ENCODE measurements at places on chromosomes 1 and 21.

DNA sequence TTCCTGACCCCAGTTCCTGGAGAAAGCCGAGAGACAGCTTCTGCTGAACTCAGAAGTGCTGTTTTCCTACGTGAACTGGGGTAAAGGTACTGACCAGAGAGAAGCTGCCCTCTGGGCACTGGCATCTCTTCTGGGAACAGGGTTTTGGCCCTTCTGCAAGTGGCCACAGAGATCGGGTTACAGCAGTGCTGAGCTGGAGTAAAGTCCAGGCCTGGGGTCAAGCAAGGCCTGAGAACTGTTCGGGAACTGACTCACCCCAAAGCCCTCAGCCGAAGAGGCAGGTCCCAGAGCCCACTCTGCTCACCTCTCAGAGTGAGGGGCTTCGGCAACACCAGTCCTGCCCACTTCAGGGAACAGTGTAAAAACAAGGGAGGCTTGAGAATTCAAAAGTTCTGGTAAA is 177.2 kb upstream of the RUNX1 start:
- DNase-seq = no peak

- no peak for DNase-seq
Observed at GRCh38 chr21:42918291-42918690, 7.1 kb downstream of the ERVH48-1 start.

GRCh38 chr1:202244841-202245261 is 51.3 kb downstream of the LGR6 start:
- no peak for DNase-seq

- DNase-seq = peak; percentile 8
Observed at GRCh38 chr1:94542088-94542870, 720 bp upstream of the F3 start.

DNA sequence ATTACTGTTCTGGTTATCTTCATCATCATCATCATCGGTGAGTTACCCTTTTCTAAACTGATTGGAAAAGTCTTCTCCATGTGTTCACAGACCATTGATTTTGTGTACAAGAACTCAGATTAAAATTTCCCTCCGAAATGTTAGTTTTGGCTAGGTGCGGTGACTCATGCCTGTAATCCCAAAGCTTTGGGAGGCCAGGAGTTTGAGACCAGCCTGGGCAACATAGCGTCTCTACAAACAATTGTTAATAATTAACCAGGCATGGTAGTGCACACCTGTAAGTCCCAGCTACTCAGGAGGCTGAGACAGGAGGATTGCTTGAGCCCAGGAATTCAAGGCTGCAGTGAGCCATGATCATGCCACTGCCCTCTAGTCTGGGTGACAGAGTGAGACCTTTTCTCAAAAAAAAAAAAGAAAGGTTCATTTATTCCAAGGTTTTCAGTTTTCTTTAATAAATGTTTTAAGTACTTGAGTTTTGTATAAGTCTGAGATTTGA is 5.9 kb upstream of the PER3 start:
- no peak for DNase-seq

DNA sequence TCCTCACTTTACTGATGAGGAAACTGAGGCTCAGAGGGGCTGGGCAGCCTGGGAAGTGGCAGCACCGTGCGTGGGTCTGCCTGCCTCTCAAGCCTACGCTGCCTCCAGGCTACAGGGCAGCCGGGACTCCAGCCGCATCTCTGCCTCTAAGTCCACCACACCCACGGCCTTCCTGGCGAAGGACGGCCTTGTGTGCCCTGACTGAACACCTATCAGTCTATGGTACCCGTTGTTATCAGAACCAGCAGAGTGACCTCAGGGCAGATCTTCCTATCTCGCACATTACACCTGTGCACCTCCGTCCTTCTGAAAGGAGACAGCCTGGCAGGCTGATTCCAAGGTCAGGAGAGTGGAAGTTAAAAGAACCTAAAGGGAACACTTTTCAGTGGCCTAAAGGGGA is 35.7 kb upstream of the SLC30A1 start:
- no peak for DNase-seq

- DNase-seq = no peak
Observed at GRCh38 chr1:93501399-93501798, 53.5 kb downstream of the FNBP1L start.

DNA sequence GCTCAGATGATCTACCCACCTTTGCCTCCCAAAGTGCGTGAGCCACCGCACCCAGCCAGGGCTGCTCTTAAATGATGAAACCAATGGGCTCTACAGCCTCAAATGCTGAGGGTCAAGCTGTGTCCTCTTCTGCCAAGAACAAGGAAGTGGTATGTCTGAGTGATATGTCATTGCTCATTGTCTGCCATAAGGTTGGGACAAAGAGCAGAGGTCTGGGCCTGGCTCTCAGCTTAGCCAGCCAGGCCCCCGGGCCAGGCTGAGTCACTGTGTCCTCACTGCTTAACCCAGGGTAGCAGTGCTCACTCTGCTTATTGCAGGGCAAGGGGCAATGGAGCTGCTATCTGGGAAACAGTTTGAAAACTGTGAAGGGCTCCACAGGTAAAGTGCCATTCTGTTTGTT is 8.3 kb upstream of the ETS2 start:
- no peak for DNase-seq

- no peak for DNase-seq
Observed at GRCh38 chr1:201495551-201496295, 11.2 kb downstream of the CSRP1 start.

DNA sequence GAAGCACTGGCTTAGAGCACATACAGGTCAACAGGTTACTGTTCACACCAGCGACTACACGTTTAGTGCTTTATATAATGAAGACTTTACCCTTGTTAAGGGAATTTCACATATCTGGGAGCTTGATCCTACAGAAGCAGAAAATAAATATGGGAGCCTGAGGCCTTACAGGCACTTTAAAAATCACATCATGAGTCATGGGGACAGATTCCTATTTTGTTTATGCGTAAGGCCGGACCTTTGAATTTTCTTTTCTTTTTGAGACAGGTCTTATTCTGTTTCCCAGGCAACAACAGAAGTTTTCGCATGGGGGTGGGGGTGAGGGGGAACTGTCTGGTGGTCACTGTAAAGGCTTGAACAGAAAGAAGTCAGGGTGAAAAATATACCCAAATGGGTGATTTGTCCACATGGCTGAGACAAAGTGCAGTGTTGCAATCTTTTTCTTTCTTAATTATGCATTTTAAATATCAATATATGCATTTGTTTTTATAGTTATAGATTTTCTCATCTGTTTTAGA is 276.7 kb downstream of the KCNH1 start:
- DNase-seq = no peak

- DNase-seq = no peak
Observed at GRCh38 chr1:157542676-157543075, 9.6 kb downstream of the FCRL5 start.

- DNase-seq = peak; percentile 24
Observed at GRCh38 chr1:233281711-233282581, 13.6 kb downstream of the PCNX2 start.

DNA sequence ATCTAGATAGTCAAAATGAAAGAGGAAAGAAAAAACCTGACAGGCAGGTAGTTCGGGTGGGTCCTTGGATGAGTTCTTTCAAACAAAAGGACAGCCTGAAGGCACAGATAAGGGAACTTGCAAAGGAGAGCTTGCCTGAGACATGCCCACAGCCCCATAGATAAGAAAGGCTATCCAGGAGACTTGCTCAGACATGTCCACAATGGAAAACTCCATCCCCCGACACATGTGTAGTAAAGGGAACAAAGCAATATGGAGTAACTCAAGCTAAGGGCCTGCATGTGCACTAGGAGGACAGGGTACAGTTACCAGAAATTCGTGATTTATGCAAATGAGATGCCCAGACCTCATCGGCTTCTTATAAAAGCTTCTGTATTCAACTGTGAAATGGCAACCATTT is 281.5 kb downstream of the NEGR1 start:
- no peak for DNase-seq

- no peak for DNase-seq
Observed at GRCh38 chr1:2941040-2941439, 80.2 kb upstream of the ACTRT2 start.

DNA sequence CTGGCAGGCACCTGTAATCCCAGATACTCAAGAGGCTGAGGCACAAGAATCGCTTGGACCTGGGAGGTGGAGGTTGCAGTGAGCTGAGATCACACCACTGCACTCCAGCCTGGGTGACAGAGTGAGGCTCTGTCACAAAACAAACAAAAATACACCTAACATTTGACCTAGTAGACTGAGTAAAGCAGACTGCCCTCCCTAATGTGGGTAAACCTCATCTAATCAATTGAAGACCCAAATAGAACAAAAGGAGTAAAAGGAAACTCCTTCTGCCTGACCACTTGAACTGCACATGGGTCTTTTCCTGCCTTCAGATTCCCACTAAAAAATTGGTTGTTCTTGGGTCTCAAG is 19.0 kb upstream of the RBM15 start:
- DNase-seq = no peak

GRCh38 chr1:46490656-46491442 is 1.2 kb downstream of the DMBX1 start:
- DNase-seq = no peak

DNA sequence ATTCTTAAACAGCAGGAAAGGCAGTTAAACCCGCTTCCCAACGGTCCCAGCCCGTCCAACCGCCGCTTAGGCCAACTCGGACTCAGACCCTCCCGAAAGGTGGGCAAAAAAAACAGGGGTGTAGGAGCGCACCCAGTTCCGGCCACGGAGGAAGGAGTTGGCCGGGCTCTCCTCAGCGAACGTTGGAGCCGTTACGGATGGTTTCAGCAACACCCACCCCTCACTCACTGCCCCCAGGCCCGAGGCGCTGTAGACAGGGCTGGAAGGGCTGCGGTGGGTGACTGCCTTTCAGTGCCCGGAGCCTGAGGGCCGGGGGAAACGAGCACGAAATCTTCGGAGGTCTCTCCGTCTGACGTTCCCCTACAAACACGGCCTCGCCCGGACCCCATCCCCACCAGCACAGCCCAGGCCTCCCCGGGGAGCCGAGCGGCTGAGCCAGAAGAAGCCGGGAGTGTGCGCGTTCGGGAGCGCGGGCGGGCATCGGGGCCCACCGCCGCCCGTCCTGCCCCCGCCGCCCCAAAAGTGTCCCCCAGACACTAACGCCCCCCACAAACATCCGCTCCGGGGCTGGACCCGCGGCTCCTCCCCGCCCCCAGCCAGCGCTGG is 1.3 kb downstream of the KDM5B start:
- no peak for DNase-seq

DNA sequence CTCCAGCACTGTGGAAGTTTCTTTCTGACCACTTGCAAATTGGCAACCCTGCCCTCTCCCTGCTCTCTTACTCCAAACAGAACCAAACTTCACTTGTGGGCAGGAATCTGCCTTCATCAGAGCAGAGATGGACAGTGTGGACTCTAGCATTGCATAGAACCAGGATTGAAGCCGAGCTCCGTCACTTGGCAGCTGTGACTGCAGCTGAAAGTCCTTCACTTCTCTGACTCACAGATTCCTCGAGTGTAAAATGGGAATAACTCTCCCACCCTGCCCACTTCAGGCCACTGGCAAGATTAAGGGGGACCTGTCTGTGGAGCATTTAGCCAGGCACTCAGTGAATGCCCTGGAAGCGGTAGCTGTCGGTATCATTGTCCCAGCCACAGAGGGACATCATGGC is 75.7 kb upstream of the ZBTB40 start:
- DNase-seq = no peak

GRCh38 chr1:38179483-38179882 is 132.9 kb upstream of the POU3F1 start:
- no peak for DNase-seq

DNA sequence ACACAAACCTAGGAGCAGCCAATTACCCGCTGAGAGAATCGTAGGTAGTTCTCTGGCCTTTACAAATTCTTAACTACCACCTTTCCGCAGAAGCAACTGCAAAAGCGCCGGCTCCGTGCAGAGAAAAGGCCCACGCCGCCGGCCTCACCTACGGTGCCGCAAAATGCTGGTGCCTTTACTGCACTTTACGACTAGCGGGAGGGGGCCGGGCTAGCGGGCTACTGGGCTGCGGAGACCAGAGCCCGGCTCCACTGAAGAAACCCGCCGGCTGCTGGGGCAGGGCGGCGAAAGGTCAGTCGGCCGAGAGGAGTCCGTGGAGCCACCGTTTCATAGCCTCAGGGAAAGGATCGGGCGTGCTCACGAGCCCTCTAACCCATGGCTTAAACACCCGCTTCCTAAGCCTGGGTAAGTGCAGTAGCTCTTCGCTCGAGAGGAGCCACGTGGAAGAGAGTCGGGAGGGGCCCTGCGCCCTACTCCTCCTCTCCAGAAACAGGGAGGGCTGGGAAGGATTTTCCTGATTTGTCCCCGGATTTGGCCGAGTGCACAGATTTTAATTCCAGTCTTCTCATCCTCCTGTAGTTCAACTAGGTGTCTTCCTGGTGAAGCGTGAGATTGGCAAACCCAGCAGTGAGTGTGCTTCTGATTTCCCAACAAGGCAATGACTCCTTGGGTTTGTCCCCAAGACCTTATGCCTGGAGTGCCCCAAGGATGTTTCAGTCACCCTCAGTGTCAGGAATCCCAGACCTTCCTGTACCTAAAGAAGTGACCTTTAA is at the start of gene DPH5:
TSS of gene DPH5 (minus strand) at position 128 of the 773 bp plus-strand sequence. CDS start 341 bp downstream, outside the sequence.
- DNase-seq = peak; percentile 39

DNA sequence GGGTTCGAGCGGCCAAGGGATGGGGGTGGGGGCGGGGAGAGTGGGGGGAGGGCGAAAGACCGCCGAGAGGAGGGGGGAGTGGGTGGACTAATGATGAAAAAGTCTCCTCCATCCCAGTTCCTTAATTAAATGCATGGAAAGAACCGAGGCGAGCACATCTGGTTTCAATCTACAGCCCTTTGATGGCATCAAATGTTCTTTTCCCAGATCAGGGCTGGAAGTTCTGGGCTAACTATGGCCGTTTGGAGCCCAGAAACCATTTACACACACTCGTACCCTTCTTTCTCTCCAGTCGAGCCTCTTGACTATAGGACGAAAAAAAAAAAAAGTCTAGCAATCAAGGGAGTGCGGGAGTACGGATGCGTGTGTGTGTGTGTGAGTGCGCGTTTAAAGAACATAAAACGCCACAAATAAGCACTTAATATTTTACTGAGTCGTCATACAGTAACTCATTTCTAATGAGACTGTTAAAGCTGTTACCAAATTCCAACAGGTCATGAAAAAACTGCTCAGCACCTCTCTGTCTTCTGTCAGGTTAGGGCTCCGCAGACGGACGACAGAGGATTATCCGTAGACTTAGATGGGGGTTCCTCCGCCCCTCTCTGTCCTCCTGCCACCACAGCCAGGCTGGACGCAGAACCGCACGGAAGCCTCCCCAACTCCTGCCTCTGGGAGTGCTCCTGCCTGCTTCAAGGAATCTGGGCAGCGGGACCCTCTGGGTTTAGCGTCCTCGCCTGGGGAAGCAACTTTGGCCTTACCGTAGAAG is 2.1 kb upstream of the PRRX1 start:
- DNase-seq = no peak

GRCh38 chr1:9346566-9346965 is 53.9 kb downstream of the SPSB1 start:
- DNase-seq = no peak

GRCh38 chr1:89607156-89607555 is 25.8 kb upstream of the LRRC8C start:
- no peak for DNase-seq

GRCh38 chr1:215911406-215911968 is 344.4 kb downstream of the KCTD3 start:
- no peak for DNase-seq

DNA sequence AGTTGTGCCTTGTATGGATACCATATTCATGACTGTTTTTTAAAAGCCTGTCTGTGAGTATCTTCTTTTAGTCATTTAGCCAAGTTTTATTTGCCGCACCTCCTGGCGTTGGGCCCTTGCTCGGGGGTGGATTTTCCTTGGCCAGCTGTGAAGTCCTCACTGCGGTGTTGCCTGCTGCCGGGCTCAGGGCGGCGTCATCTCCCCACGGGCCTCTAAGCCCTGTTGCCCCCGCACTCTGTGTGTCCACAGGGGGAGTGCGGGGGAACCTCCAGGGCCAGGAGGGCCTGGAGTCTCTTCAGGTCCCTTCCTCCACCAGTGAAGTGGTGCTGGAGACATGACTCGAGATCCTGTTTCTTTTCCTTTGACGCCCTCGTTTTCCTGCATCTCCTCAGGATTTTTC is 65.8 kb upstream of the DIP2A start:
- no peak for DNase-seq
